H7 (cell line): ENCODE measurements at places on chromosomes 16 and 17. TPM values are rescaled to one million over a fixed set of nuclear protein-coding genes. Genes with fewer than 3 reads are reported as not detected.

Gene ZNF319
- 3.1 and 3.4 TPM in 2 replicates for total RNA-seq

Gene ITGAL
- 0.03 and 0.11 TPM in 2 replicates for total RNA-seq

Gene GAS2L2
- 0.10 TPM in 1 of 2 replicates, not detected in the other for total RNA-seq

Gene RHBDF2
- 23.0 and 34.3 TPM in 2 replicates for total RNA-seq

Gene FLCN
- 36.4 and 42.9 TPM in 2 replicates for total RNA-seq

Gene KCNG4
- total RNA-seq = not detected in 2 replicates

Gene MARVELD3
- 3.4 and 3.8 TPM in 2 replicates for total RNA-seq

Gene GDPD3
- total RNA-seq = 0.31 and 1.8 TPM in 2 replicates

DNA sequence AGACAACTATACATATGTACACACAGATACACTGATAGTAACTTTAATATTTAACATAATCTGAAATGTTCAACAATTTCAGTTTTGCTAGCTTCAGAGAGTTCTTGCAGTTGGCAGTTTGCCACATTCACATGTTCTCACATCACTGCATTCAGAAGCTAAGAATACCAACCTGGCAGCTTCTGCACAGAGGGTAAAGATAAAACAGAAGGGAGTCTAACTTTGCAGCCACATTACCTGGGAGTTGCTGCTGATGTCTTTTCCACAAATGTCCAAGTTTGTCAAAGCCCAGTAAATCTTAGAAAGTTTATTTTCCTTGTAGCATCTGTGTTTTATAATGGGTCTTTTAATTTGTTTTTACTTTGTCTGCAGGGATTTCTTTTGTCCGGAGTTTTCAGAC, 332.0 kb downstream of the BCAS3 start:
- no peak for DNase-seq

Gene MILR1
- 0.70 and 1.5 TPM in 2 replicates for total RNA-seq

GRCh38 chr16:81939164-81940056, 71.9 kb downstream of the SDR42E1 start:
- DNase-seq = peak; percentile 72

DNA sequence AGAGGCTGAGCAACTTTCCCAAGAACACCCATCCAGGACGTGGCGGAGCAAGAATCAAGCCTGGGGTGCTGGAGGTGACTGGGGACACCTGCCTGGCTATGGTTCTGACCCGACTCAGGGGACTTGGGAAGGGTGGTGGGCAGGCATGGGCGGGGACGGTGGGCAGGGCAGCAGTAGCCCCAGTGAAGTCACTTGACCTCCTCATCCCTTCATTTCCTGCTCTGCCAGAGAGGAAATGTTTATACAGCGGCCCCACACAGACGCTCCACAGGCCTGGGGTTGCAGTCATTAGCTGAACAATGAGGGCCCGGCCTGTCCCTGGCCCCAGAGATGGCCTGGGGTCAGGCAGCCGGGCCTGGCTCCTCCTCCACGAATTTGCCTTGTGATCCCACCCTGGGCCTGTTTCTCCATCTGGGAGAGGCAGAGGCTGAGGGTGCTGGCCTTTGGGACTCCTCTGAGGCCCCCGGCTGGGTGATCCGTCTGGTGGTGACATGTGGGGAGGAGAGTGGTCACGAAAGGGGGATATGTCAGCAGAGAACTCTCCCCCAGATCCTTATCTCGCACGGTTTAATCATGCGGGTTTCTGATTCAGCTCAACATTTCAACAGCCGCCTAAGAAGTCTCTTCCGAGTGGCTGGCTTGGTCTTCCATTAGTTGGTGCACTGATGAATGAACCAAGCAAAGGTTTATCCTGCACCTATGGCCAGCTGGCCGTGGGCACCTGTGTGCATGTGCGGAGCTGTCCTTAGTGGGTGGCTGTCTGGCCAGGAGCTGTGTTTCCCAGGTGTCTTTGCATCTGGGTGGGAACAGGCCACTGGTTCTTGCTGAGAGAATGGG, 175.9 kb downstream of the IRF8 start:
- peak; percentile 82 for DNase-seq

DNA sequence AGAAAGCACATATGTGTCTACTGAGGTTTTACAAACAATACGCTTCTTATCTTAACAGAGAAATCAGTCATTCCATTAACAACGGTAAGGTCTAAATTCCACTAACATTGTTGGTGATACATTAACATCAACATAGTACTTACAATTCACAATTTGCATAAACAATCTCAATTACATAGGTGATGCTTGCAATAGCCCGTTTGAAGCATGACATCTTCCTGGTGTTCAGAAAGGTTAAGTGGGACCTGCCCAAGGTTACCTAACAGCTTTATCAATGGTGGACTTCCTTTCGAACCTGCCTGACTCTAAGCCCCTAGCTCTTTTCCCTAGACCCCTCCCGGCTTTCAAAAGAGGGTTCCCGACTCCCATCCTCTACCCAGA, 699 bp downstream of the FAM222B start:
- no peak for DNase-seq

DNA sequence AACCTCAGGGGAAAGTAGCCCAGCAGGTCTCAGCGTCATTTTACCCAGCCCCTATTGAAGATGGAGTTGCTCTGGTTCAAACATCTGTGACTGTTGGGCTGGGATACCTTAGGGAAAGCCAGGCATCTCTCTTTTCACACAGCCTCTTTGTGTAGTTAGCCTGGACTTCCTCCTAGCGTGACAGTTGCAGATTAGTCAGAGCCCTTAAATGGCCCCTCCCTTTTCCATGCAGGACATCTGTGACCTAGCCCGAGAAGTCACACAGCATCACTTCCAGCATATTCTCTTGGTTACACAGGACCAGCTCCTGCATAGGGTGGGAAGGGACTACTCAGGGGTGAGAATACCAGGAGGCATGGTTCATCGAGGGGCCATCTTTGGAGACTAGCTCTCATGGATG, 375.0 kb upstream of the RBFOX1 start:
- no peak for DNase-seq
